ENCODE measurements at places on chromosomes 6 and 20.

GRCh38 chr6:26233649-26234420, 131.2 kb upstream of the BTN3A2 start:
- DNase-seq = peak; percentile 75

DNA sequence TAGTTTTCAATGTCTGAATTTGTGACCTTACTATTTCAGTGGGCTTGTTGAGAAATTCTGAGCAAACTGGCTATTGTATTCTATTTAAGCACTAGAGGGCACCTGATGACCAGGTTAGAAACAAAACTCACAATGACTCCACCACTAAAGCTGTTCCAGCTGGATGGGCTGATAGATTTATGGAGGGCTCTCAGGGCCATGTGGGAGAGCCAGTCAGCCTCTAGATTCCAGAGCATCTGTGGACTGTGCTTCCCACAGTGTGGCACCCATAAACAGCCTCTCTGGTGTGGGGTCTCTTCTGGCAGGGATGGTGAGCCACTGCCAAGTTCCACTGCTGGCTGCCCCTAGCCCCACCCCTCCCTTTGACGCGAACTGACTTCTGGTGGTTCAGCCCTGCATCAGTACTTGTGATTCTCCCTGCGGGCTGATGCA, 29.2 kb downstream of the C6orf58 start:
- peak; percentile 71 for DNase-seq

DNA sequence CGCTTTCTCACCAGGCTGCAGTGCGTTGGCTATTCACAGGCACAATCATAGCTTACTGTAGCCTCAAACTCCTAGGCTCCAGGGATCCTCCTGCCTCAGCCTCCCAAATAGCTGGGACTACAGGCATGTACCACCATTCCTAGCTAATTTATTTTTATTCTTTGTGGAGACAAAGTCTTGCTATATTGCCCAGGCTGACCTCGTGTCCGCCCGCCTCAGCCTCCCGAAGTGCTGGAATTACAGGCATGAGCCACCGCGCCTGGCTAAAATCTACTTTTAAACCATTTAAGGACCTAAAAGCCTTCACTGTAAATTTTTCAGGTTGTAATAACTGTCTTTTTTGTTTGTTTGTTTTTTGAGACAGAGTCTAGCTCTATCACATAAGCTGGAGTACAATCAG, 15.2 kb downstream of the SAMHD1 start:
- DNase-seq = no peak

DNA sequence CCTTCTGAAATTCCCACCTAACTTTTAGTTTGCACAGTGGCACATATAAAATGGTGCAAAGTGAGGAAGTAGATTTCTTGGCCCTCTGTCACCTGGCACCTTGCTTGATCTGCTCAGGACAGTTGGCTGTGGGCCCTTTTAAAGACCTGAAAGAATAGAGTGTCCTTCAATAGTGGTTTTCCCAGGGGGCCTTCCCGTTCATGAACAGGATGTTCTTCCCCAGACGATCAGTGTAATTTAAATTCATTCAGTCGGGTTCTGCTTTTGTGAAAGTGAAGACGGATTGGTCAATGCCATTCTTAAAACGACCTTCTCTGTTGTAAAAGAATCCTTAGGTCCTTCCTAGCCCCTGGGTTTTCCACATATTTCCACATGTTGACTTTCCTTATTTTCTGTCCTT, 178.5 kb downstream of the SASH1 start:
- no peak for DNase-seq

GRCh38 chr20:33472868-33473435, 16.9 kb upstream of the CBFA2T2 start:
- no peak for DNase-seq

GRCh38 chr20:21767739-21768223, 62.3 kb downstream of the PAX1 start:
- DNase-seq = peak; percentile 17

GRCh38 chr20:52425253-52425652, 233.7 kb upstream of the ZFP64 start:
- no peak for DNase-seq

- no peak for DNase-seq
These were observed 16.3 kb upstream of the CST9L start for GRCh38 chr20:23584434-23585199.

DNA sequence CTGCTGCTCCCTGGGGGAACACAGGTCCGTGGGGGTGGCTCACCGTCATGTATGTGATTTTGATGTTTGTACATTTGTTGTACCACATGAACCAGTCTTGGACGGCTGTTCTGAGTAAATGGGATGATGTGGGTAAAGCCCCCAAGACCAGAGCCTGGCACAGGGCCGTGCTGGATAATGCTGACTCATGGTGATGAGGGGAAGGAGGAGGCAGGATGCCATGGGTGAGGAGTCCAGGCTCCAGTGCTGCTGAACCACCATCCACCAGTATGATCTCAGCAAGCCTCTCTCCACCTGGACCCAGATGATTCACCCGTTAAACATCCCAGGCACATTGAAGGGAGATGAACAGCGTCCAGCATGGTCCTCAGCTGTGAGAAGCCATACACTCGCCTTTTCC, 9.6 kb upstream of the APCDD1L start:
- DNase-seq = no peak

Data from renal pelvis (tissue), 12 donors.